ENCODE measurements at places on chromosomes 1 and 21.

DNA sequence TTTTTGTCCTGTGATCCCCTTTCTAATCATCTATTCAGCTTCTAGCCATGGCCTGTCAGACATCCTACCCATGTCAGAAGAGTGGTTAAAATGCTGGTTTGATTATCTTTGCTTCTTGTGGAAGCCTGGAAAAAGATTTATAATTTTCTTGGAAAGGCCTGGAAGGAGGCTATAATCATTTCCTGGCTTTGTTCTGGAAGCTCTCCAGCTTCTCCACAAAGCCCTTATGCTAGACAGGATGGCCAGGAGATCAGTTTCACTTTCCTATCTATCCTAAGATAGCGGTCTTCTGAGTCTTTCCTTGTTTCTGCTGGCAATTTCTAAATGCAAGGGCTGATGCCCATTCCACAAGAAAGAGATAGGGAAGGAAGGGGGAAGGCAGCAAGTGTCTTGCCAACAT is 90.9 kb upstream of the SLC44A3 start:
- no peak for DNase-seq

GRCh38 chr1:226980122-226980560 is 40.0 kb downstream of the COQ8A start:
- DNase-seq, result no peak

GRCh38 chr1:26704629-26705028 is 8.8 kb downstream of the ARID1A start:
- no peak for DNase-seq

DNA sequence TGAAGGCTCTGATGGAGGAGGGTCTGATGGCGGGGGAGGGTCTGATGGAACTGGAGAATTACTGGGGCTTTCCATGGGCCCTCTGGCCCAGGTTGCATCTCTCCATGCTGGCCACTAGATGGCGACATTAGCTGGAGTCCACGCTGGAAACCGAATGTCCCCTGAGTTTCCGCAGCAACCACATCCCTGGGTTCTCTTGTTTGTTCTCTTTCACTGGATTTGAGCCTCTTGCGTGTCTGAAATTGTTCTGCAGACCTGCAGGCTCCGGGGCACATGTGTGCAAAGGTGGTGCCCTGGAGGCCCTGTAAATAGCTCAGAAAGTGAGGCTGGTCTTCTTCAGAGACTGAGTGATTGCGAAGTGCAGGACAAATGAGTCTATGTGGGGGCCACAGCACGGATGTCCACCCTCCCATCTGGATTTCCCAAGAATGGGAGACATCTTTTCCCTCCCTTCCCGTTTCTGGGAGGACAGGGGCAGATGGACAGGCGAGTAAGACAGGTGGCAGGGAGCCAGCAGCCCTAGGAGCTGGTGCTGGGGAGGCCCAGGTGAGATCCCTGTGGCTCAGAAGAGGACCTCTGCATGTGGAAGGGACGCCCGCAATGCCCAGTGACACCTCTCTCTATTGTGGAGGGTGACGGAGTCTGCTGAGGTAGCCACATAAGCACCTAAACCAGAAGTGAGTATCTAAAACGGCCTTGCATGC is 73.2 kb upstream of the ABCG1 start:
- peak; percentile 33 for DNase-seq
